ENCODE measurements at places on chromosomes 1 and 21.

DNA sequence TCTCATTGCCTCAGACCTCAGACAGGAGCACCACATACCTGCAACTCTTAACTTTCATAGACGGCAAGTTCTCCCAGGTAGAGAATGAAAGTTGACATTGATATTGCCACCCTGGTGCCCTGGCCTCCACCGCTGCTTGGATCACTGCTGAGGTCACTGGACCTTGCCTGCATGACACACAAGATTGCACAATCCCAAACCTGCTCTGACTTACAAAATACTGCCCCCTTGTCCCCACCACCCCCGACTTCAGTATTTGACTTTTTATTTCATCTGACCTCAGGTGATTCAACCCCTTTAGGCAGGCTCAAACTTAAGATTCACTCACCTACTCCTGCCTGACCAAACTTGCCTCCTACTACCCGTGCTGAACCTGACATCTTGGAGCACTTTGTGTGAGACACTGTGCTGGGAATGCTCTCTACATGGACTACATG lies 43.1 kb upstream of the S1PR1 start:
- DNase-seq = no peak

DNA sequence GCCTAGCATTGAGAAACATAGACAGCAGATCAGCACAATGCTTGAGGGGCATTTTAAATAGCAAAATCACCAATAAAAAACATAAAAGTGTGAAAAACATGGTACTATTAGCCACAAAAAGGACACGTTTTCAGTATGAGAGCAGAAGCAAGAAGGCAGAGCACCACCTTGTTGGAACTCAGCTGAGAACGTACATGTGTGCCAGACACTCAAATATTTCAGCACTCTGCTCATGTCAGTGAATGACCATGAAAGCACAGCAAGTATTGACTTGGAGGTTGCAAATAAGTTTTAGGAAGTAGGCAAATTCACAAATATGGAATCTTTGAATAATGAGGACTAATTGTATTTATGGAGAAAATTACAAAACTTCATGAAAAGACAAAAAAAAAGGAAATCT lies 193.4 kb upstream of the PKN2 start:
- DNase-seq = no peak

DNA sequence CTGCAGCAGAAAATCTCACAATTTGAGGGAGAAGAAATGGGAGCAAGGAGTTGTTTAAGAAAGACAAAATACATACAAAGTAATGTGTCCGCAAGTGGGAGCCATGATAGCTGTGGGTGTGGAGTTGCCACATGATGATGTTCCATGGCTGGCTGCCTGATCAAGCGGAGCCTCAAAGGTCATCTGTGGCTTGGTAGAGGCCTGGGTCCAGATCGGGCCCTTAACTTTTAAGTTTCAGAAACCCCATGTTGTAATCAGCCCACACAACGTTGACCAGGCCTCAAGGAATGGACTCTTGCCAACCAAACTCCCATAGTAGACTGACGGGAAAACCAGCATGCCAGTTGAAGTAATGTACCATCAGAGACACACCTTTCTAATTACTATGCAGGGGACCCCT lies 64.7 kb upstream of the ANGPTL1 start:
- DNase-seq = no peak

DNA sequence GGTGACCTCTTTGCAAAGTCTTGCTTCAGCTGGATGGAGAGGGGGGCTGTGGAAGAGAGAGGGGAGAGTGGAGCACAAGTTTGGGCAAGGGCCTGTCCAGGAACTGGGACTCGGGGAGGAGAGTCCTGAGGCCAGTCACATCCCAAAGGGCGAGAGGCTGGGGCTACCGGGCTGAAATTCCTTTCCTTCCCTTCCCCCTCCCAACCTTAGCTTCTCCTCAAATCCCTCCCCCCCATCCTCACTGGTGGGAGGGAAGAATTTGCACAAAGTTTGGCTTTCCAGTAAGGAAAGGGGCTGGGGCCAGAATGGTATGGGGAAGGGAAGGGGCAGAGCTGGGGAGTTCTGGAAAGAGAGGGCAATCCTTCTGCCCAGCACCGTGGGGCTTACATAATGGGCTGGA lies 854 bp downstream of the CNTN2 start:
- no peak for DNase-seq

- peak; percentile 56 for DNase-seq
Observed at GRCh38 chr1:22709891-22710700, 543 bp upstream of the EPHB2 start.

DNA sequence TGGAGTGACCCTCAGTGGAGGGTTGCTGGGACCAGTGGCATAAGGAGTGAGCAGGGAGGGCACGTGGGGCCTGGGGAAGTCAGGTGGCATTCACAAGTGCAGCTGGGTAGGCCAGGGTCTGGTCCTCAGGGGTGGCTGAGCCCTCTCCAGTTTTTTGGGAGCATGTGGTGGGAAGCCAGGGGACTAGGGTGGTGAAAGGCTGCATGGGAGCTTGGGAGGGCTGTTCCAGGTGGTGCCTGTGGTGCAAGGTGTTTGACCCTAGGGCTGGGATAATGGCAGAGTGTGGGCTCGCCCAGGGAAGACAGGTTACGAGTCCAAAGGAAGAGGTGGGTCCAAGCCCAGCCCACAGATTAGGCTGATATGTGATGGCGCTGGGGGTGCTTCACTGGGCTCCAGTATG lies 30.5 kb downstream of the MAN1C1 start:
- DNase-seq = no peak

DNA sequence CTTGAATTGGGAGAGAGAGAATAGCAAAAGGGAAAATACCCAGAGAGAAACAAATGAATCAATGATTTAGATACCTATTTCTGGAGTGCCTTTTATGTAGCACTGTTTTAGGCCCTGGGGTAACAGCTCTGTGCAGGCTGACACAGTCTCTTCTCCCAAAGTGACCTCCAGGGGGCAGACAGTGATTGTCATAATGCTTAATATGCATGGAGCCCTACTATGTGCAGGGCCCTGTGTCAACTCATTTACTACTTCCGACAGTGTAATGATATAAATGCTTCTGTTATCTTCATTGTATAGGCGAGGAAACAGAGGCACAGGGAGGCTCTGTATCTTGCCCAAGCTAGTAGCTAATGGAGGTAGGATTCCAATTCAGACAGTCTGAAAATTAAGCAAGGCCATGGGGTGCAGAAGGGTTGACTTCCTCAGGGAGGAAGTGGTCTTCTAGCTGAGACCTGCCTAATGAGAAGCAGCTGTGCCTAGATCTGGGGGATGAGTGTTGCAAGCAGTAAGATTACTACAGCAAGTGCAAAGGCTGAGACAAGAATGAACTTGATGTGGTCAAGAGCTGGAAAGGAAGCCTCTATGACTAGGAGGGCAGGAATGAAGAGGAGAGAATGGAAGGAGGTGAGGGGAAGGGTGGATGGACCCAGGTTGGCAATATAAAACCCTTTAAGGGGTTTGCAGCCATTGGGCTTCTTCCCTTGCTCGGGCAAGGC lies 16.2 kb upstream of the SERINC2 start:
- DNase-seq = no peak

GRCh38 chr1:86062453-86062852 lies 94.1 kb downstream of the COL24A1 start:
- DNase-seq = no peak

DNA sequence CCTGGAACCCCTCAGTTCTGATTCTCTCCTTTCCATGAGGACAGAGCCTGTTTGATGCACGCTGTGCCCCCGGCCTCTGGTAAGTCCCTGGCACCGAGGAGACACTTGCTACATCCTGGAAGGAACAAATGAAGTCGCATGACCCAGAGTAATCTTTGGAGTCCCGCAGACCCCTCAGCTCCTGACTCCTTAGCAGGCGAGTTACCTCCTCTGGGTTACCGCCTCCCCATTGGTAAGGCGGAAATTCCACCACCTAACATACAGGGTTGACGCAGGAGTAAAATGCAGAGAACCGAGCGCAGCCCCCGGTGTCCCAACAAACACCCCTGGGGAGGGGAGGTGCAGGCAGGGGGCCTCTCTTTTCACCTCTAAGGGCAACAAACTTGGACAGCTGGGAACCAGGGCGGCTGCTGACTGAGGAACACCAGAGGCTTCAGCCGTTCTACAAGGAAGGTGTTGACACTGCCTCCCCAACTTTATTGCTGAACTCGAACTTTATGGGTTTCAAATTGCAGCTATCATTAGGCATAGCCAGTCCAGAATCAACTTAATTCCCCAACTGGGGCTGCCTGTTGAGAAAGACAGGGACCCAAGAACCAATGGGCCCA lies 115.3 kb upstream of the IFFO2 start:
- DNase-seq = no peak

DNA sequence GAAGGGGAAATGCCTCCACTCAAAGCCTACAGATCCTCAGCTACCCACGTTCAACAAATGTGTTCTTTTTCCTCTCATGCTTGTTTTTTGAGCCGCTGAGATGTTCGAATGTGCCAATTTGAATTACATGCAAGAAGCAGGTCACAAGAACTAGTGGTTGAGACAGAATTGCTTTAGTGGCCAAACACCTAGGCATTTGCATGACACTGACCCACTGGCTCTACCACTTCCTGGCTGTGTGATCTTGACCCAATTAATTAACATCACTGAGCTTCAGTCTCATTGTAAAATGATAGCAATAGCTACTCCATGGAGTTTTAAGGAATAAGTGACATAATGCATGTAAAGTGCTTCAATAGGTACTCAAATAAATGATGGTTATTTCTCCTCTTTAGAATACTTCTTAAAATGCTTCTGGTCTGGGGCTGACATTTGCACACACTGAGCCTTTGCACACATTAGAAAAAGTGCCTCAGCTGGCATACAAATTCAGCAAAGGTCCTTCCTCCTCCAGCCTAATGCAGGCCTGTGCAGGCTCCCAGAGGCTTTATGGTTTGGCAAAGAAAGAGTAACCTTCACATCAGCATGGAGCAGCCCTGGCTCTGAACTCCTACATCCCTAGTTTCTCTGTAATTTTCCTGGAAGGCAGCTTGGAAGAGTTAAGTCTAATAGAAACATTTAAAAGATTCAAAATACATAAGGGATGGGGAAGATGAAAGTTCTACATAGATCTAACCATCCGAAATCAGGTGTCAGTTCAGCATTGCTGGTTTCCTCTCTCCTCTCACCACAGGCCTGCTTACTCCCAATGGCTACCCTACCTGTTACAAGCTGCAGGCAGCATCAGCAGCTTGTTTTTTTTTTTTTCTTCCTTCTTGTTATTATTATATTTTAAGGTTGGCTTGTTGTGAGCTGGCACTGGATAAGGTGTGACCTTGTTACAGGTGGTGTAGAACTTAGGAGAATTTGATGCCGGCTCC lies 107.4 kb downstream of the TBX19 start:
- no peak for DNase-seq

DNA sequence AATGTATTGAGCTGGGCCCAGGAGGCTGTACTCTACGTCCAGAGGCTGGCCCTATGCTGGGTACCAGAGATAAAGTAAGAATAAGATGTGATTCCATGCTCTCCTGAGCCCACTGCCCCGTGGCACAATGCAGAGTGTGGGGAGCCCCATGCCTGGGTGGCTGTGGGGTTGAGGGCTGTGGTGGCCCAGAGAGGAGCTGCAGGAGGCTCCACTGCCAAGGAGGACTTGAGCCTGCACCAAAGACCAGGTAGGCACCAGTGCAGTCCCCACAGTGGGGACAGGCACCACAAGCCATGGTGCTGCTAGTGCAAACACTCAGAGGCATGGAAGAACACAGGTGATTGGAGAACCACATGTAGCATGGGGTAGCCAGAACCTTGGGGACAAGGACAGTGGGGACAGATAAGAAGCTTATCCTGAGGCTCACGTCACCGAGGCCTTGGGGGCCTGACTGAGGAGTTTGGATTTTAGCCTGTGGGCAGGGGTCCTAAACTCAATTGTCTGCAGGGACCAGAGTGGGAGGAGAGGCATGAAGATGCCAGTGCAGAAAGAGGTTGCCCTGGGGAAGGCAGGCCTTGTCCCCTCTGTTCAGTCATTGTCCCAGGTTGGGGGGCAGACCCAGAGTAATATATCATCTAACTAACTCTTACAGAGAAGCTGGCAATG lies 21.9 kb upstream of the EPS8L3 start:
- DNase-seq = no peak

DNA sequence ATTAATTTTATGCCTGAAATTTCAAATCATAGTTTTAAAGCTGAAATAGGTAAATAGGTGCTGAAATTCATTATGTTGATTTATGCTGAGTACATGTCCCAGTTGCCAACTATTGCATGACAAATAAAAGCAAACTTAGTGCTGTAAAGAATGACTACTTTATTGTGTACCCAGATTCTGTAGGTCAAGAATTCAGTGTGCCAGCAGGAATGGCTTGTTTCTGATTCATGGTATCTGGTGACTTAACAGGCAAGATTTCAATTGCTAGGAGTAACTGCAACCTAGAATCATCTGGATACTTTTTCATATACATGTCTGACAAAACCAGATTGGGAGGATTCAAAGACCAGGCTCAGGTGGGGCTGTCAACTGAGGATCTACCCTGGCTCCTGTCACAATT lies 678.4 kb upstream of the ADAMTS5 start:
- DNase-seq = no peak

DNA sequence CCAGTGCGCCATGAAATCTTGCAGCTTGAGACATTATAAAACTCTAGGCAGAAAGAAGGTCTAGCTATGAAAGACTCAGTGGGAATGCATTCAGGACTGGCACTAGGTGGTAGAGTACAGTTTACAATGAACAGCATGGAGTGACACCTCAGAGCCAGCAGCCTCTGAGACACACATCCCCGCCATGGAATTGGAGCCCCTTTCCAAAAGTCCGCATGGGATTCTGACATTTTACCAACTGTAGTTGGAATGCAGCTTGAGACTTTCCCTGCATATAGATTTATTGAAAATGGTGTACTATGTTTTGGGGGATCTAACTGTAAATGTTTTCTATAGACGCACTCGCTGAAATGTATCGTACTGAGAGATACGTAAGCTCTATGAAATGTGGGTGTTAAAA lies 116.3 kb downstream of the ZSCAN20 start:
- DNase-seq = no peak
